SIG-M5 (cell line): ENCODE measurements at places on chromosomes 3 and 15.

GRCh38 chr3:182259579-182259978, 533.7 kb upstream of the ATP11B start:
- DNase-seq = no peak

GRCh38 chr15:89332446-89332845, 2.2 kb downstream of the POLG start:
- no peak for DNase-seq

- DNase-seq = no peak
Measured at GRCh38 chr15:66897416-66897815, 168.0 kb upstream of the SMAD3 start.

DNA sequence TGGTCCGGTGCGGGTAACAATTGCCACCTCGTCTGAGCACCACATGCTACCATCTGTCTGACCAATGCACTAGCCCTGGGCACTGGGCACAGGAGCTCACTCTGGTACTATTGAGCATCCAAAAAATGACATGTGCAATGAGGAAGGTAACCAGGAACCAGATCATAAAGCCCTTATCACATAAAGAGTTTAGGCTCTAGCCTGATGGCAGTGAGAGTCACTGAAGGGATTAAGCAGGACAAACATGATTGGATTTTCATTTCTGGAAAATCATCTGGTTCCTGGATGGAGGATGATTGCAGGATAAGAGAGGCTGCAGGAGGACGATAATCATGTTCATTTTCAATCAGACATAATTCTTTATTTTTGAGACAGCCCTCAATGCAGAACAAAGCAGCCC, 12.4 kb downstream of the NDUFB4 start:
- DNase-seq = no peak

DNA sequence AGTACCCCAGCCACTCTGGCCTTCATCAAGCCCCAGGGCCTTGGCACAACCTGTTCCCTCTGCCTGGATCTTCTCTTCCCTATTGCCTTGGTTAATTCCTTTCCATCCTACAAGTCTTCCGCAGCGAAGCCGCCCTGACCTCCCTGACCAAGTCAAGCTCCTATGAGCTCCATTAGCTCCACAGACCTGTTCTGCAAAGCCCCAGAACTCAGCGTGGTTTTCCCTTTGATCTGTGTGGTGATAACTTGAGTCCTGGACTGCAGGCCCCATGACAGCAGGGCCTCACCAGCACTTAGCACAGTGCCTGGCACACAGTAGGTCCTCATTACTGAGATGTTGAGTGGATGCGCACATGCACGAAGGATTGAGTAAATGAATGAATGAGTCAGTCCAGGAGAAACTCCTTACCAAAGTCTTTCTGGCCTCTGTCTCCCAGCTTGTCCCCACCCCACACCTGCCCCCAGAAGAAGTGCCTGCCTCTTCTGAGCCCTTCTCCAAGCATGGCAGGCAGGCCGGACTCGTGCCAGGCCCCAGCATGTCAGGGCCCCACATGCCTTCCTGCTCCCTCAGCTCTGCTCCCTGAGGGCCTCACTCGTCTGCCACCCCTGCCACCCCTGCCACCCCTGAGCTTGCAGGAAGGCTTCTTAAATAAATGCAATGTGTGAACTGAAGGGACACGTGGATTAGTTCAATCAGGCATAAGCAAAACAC, 6.3 kb downstream of the ANPEP start:
- no peak for DNase-seq

DNA sequence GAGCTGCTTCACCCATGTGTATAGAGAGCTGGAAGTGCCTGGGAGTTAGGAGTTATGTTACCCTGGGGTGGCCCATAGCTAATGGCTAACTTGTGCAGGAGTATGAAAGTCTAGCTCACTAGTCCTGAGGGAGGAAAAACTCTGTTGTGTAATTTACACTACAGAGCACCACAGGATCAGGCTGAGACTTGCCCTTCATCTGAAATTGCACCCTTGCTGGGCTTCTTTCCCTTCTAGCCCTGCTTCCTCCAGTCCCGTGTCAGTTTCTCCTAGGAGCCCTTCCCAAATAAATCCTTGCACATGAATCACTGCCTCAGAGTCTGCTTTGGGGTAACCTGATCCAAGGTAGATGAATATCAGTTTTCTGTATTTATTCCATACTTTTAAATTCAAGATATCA, 40.0 kb downstream of the CTXND1 start:
- DNase-seq = no peak

DNA sequence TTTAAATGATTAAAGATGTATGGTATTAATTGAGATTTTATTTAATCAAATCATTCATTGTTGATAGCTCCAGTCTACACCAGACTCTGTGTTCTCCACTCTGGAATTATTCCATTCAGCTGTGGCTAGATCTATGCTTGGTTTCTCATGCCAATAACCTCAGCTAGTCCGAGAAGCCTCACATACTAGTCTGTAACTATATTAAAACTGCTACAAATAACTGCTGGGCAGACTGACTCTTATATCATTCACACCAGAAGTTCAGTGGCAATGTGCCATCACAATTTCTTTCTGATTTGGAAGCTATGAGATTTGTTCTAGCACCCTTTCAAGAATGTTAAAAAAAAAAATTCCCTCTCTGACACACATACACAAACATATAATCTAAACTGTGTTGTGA, 947.3 kb downstream of the ROBO1 start:
- DNase-seq = no peak

DNA sequence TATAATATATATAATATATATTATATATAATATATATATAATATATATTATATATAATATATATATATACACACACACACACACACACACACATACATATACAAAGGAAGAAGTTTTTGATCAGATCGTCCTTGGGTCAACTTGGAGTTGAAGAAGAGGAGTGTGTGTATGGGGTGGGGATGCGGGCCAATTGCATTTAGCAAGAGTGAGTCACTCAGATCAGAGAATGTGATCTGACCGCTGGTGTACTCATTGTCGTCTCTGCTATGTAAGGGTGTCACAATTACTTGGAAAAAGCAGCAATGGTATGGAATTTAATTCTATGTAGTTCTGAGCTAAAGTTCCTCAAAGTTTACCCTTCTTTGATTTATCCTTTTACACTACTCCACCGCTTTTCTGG, 4.6 kb upstream of the VGLL3 start:
- DNase-seq = no peak

- DNase-seq = no peak
Measured at GRCh38 chr15:47445723-47446392, 271.4 kb upstream of the SEMA6D start.

DNA sequence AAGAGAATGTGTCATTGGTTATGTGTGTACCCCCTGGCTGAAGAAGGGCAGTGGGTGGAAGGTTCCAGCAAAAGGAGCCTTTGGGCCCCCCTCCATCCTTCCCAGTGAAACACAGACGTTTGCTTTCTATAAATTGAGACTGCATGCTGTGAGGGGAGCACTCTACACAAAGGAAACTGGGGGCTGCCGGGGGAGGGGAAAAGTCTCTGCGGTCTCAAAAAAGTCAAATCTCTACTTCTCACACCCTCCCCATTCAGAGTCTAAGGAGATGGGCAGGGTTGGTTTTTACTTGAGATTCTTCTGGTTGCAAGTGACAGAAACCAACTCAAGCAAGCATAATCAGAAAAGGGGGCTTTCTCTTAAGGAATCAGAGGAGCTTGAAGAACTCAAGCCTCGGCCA, 50.1 kb upstream of the TLE3 start:
- no peak for DNase-seq

- DNase-seq = no peak
Measured at GRCh38 chr3:181278468-181279238, 289.1 kb upstream of the DNAJC19 start.

DNA sequence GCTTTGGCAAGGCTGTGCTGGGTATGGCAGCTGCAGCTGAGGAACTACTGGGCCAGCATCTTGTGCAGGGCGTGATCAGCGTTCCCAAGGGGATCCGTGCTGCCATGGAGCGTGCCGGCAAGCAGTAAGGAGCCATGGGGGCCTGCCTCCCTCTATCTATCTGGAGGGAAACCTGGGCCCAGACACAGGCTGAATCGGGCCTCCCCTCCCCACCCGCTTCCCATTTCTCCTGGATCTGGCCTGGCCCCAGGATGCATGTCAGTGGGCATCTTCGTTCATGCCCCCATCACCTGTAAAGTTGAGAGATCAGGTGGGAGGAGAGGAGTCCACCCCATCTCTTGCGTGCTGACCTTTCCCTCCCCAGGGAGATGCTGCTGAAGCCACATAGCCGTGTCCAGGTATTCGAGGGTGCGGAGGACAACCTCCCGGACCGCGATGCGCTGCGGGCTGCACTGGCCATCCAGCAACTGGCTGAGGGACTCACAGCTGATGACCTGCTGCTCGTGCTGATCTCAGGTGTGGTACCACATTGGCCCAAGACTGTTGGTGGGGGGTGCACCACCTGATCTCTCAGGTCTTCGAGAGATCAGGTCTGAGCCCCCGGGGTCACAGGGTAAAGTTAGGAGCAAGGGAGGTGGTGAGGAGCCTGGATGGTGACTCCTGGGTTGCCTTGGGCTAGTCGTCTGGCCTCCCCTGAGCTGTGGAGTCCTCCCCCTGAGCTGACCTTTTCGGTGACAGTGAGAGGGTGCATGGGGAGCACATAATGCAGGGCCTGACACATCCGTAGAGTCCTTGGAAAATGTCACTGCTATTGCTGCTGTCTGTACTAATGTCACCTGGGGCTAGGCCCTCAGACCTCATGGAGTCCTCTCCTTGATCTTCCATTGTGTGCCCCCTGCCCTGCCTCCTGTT, 3.2 kb downstream of the GLYCTK start:
- DNase-seq = no peak

DNA sequence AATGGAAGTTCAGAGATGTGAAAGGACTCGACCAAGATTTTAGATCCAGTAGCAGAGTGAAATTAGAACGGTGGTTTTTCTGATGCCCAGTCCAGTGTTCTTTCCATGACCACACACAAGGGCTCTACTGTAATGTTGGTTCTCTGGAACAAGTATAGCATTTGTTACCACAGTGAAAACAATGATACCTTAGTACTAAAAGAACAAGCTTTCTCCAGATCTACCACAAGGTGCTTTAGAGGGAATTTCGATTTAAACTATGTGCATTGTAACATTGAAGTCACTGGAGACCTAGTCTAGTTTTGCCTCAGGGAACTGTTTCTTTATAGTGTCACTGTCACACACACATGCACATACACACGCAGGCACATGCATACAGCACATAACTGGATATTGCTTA, 12.8 kb upstream of the CCNL1 start:
- no peak for DNase-seq

GRCh38 chr3:180478695-180479094, 123.3 kb upstream of the TTC14 start:
- no peak for DNase-seq

GRCh38 chr3:11517601-11518000, 126.1 kb downstream of the VGLL4 start:
- no peak for DNase-seq

DNA sequence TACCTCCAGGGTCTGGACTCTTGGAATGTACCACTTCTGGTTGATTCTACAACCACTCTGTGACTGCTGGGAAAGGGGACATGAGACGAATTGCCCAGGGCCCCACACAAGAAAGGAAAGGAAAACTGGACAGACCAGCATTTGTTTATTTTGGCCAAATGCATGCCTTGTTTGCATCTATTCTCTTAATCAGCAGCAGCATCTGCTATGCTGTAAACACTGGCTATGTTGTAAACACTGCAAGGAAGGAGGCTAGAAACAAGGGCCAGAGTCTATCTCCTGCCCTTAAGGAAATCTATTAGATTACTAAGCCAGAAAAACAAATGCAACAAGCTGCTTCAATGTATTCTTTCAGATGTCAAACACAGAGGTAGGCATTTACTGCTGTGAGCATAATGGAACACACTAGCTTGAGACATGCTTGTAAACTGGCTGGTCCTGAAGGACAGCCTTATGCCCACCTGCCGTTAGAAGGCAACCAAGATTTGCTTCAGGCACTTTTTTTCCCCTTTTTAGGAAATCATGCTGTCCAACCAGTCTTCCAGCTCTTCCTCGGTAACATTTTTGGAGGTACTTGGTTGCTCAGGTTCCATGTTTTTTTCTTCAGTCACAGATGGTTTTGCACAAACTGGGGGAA, 102.1 kb upstream of the CHRM5 start:
- DNase-seq = no peak

GRCh38 chr3:12323237-12323636, 34.4 kb downstream of the PPARG start:
- no peak for DNase-seq

DNA sequence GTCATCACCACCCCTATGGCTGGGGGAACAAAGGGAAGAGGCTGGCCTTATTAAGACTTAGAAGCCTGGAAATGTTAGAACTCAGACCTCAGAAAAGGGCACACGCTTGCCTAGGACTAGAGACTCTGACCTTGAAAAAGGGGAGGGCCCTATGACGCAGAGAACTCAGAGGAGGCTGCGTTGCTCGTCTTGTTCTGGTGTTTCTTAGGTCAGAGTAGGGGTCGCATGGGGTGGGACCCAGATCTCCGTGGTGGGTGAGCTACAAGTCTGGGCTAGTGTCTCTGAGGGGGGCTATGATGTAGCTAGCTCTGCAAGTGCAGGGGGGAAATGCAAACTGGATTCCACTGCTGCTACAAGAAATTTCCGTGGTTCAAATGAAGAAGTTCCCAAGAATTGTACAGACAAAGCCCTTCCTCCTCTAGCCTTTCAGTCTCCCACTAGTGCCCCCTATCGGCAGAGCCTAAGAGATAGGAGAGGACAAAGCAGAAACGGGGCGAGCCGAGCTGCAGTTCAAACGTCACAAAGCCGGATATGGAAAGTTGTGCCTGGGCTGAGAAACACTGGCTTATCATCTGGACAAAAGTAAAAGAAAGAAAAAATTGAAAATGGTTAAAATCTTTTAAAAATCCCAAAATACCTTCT, 392.9 kb upstream of the ROBO2 start:
- DNase-seq = no peak

GRCh38 chr3:194976049-194976451, 290.4 kb downstream of the FAM43A start:
- DNase-seq = no peak

DNA sequence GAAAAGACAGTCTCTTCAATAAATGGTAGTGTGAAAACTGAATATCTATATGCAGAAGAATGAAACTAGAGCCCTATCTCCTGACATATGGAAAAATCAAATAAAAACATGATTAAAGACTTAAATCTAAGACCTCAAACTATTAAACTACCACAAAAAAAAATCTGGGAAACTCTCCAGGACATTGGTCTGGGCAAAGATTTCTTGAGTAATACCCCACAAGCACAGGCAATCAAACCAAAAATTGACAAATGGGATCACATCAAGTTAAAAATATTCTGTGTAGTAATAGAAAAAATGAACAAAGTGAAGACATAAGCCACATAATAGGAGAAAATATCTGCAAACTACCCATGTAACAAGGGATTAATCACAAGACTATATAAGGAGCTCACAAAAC, 286.4 kb downstream of the TBC1D5 start:
- DNase-seq = no peak

DNA sequence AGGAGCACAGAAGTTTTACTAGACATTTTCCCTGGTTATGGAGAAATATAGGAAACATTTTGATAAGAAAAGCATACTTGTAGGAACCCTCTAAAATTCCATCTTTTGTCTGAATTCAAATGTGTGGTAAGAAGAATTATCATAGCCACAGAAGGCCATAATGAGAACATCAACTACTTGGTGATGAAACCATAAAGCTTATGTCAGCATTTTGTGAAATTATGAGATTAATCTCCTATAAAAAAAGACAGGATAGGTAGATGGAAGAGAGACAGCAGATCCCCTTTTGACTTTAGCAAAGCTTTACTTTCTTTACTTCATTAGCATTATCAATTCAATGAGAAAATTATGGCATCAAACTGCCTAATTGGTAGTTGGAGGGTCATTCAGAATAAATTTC, 697.0 kb downstream of the IGSF11 start:
- DNase-seq = no peak
